T-cell (primary cell): ENCODE measurements at places on chromosomes 13 and 19. TPM values are rescaled to one million over a fixed set of nuclear protein-coding genes. Genes with fewer than 3 reads are reported as not detected.

DNA sequence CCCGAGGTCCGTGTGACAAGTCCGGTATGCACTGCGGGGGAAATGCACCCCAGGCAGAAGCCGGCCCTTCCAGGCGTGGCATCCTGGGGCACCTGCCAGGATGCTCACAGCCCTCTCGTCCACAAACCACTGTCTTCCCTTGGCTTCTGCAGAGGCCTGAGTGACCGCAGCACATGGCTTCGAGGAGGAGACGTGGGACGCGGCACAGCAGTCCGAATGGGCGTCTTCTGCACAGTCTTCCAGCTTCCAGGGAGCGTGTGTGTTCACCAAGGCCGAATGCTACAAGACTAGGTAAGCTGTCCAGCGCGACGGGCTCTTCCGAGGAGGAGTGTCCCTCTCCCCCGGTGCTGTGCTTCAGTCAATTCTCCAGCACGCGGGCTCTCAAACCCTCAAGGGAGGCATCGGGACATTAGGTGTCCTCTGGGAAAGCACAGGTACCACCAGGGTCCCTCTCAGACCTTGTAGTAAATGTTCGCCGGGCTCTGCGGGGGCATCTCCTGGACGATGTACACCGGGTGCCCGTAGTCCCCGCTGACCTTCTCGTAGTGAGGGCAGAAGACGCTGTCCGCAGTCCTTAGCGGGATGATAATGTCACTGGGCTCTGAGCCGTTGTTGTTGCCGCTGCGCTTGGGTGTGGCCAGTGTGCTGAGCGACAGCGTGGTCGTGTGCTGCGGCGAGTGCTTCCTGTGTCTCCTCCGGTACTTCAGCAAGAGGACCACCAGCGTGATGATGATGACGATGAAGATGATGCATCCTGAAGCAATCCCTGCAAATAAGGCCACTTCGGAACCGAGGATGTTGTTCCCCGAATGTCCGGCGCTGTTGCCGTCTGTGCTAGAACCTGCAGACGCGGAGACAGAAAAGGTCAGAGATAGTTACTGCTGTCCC lies 42.6 kb downstream of the EFNB2 start:
- no peak for DNase-seq

- DNase-seq: no peak
These were observed 39.1 kb upstream of the EEF1AKMT1 start for GRCh38 chr13:20812890-20813289.

DNA sequence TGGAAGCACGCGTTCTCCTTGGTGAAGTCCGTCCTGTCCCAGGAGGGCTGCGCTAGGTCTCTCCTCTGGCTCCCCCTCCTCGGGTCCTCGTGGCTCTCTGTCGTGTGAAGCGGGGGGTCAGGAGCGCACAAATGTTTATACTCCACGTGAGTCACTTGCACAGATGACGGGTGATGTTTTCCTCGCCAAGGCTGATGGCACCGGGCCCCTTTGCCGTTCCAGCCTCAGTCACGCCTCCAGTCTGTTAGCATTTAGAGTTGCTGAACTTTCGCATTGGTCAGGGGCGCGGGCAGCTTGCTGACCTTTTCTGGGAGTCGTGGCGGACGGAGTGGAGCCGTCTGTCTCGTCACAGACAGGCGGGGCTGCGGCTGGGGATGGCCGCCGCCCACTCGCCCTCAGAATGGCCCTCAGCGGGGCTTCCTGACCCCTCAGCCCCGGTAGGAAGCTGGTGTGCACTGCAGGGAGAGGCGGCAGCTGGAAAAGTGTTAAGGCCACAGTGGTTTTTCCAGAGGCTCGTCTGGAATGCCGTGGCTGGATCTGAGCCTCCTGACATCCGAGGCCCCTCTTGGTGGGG lies 13.7 kb downstream of the KLHL26 start:
- DNase-seq: no peak

- DNase-seq: no peak
These were observed 15.5 kb downstream of the FAM216B start for GRCh38 chr13:42796747-42797356.

CD209 gene
- total RNA-seq: not detected

DNA sequence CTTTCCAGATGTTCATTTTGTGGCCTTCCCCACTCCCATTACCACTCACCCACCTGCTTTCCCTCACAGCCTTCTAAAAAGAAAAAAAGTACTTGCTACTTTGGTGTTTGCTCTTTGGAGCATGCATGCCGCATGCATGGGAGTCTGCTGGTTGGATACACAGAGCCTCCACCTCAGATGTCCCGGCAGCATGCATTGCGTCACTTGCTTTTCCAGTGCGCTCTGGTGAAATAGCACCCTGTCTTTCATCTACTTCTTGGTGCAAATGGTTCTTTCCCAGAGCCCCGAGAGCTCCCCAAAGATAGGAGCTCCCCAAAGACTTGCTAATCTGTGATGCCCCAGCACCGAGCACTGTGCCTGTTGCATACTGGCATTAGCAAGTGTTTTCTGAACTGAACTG lies 333.2 kb upstream of the ZNF507 start:
- DNase-seq: no peak

DNA sequence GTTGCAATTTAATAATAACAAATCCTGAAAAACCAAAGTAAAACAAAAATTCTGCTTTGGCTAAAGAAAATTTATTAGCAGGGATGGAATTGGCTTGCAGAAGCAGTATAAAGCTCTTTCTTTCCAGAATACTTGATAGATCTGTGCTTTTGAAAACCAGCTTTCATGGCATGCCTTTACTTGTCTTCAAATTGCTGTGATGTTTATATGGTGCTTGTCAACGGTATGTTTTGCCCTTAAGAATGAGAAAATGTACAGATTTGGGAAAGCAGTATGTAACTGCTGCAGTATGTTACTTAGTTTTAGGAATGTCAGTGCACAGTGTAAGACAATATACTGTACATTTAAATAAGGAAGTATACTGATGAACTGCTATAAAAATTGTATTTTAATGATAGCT lies 120.8 kb upstream of the PCDH20 start:
- no peak for DNase-seq

SELENOV gene
- not detected for total RNA-seq

DNA sequence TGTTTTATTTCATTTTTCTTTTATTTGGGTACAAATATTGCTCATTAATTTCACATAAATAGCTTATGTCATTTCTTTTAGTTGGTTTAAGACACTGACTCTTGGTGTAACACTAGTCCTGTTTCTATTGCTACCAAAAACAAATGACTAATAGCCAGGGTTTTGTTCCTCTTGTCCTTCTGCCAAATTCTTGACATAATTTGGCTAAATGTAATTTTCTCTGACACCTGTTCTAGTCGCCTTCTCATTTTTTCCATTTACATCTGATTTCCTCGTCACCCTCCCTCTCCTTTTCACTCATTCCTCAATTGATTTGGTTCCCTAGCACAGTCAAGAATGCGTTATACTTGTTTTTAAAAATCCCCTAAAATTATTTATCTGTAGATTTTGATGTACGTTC lies 1718.7 kb downstream of the EFNB2 start:
- no peak for DNase-seq

- DNase-seq: peak; percentile 72
These were observed 22.8 kb upstream of the SIGLEC11 start for GRCh38 chr19:49983645-49984229.

RASIP1 gene
- total RNA-seq: 0.23 TPM

GET3 gene
- 38.5 TPM for total RNA-seq

SCAF1 gene
- 41.3 TPM for total RNA-seq

- DNase-seq: peak; percentile 0
These were observed 212.2 kb upstream of the HTR2A start for GRCh38 chr13:47109028-47109427.

DNA sequence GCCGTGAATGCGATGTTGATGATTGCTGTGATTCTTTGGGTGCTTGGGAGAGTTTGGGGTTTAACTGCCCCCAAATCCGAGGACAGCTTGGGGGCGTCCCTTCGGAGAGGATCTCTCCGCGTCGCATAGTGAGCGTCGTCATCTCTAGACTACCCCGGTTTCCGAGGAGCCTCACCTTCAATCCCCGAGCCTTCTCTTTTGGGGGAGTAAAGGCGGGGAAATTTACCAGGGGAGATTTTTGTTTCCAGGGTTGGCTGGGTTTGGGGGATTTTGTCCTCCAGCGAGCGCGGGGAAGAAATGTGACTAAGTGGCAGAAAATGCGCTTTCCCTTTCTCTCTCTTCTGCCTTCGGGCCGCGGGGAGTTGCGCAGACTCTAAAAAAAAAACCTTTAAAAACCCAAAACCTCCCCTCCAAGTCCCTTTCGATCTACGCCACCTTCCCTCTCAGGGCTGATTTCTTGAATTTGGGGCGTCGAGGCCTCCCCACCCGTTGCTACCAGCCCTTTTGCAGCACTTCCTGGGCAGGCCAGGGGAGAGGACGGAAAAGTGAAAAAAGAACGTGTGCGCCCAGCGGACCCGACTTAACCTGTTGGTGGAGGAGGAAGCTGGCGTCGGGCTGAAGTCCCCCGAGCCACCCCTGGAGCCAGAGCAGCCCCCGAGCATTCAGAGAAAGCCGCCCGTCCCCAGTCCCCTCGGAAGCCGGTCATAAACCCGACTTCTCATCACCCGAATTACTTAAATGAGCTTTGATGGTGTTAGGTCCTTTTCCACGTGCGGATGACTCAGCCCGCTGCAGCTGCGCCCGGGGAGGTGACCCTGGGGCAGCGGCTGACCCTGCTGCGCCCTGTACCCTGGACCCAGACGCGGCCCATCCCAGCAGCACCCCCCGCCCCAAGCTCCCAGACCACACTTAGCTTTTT lies 17.7 kb downstream of the NFIX start:
- no peak for DNase-seq

- DNase-seq: no peak
These were observed 20.7 kb downstream of the NAXD start for GRCh38 chr13:110636053-110636475.

DNA sequence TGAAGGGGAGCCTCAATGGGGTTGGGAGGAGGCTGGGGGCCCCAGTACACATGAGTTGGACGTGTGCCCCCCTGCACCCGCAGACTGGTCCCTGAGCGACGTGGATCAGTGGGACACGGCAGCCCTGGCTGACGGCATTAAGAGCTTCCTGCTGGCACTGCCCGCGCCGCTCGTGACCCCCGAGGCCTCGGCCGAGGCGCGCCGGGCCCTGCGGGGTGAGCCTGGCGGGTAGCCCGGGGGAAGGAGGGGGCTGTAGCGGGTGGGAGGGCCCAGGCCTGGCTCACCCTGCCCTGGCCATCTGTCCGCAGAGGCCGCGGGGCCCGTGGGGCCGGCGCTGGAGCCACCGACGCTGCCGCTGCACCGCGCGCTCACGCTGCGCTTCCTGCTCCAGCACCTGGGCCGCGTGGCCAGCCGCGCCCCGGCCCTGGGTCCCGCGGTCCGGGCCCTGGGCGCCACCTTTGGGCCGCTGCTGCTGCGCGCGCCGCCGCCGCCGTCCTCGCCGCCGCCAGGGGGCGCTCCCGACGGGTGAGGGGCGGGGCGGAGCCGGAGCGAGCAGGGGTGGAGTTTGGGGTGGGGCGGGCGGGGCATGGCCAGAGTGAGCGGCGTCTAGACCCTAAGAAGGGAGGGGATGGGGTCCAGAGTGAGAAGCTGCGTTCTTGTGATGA lies 8.1 kb downstream of the PIK3R2 start:
- peak; percentile 66 for DNase-seq

RAB20 gene
- 1.5 TPM for total RNA-seq
